HFFc6 (cell line): ENCODE measurements at places on chromosomes 7 and 10.
A peak's percentile ranks its signal among the peaks of the same experiment; 100 is the strongest.

DNA sequence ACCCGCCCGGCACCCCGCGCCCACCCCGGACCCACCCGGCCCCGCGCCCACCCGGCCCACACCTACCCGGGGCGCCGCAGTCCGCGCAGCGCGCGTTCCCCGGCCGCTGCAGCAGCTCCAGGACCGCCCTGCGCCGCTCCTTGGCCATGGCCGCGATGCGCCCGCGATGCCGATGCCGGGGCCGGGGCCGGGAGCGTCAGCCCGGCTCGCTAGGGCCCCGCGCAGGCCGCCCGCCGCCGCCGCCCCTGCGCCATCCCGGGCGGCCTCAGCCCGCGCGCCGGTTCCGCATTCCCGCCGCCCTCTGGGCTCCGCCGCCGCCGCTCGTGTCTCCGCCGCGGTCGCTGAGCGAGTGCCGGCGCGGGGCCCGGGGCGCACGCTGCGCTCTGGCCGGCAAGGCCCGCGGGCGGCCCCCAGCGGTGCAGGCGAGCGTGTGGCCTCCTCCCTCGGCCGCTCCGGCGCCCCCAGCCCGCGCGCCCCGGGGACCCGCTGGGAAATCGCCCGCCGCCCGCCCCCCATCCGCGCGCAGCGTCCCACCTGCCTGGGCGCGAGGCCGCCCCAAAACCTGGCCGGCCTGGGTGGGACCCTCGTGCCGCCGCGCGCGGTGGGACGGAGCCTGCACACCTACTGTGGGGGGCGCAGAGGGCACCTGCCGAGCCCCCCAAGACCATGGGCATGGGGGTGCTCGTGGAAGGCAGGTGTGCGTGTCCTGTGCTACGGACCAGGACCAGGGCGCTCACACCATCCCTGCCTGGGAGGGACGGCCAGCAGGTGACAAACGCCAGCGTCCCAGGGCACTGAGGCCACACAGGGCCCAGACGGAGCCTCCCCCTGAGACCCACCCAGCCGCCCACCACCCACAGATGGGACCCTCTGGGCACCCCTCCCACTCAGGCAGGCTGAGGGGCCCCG is at the start of gene ADAP1:
Gene ADAP1, minus strand, starts transcription at position 351 of the 909 bp plus-strand sequence. Its CDS starts 203 bp downstream, at position 148.
- DNase-seq: no peak
- no peaks in the 10 kb centered on the region for H3K4me1 ChIP-seq

DNA sequence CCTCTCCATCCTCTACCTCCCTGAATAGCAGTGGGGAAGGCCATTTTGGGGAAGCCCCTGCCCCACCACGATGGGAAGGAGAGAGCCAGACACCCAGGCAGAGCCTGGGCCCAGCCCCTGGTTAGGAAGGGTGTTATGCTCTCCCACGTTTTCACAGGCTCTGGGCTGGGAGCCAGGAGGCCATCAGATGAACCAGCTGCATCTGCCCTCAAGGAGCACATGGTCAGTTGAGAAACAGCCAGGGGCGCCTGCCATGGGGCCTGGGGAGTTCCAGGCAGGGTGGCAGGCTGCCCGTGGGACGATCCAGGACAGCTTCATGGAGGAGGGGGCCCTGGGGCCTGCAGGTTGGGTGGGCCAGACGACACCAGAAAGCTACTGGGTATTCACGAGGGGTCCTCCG is 47.5 kb downstream of the CAMK2B start:
- no peak for DNase-seq
- no peak overlapping the region for H3K4me3 ChIP-seq
- peaks cover 15% of the 10 kb centered on the region for H3K27me3 ChIP-seq
- H3K36me3 ChIP-seq: no peaks in the 10 kb centered on the region

GRCh38 chr7:74202841-74203556 is 6.8 kb upstream of the LAT2 start:
- H3K36me3 ChIP-seq: peaks cover 6% of the 10 kb centered on the region
- H3K27ac ChIP-seq: no peak overlapping the region
- no peak overlapping the region for H3K4me3 ChIP-seq
- peaks cover 1% of the 10 kb centered on the region; the same call in 1 of the 2 replicates for H3K27me3 ChIP-seq
- H3K4me1 ChIP-seq: peaks cover 14% of the 10 kb centered on the region
- DNase-seq: peak; percentile 49

- peaks cover 4% of the 10 kb centered on the region; the same call in 1 of the 2 replicates for H3K4me1 ChIP-seq
- peaks cover 8% of the 10 kb centered on the region for H3K27me3 ChIP-seq
- no peak overlapping the region for H3K4me3 ChIP-seq
- no peak for DNase-seq
- peaks cover 22% of the 10 kb centered on the region for H3K36me3 ChIP-seq
- no peak overlapping the region for H3K27ac ChIP-seq
Measured at GRCh38 chr10:76887223-76888010, 750.2 kb downstream of the KCNMA1 start.

- peaks cover 17% of the 10 kb centered on the region for H3K36me3 ChIP-seq
- no peak for DNase-seq
- no peaks in the 10 kb centered on the region for H3K4me1 ChIP-seq
- H3K4me3 ChIP-seq: no peak overlapping the region
- no peak overlapping the region for H3K27ac ChIP-seq
- no peaks in the 10 kb centered on the region; the same call in 1 of the 2 replicates for H3K27me3 ChIP-seq
Measured at GRCh38 chr7:149070372-149071125, 20.0 kb downstream of the ZNF786 start.

DNA sequence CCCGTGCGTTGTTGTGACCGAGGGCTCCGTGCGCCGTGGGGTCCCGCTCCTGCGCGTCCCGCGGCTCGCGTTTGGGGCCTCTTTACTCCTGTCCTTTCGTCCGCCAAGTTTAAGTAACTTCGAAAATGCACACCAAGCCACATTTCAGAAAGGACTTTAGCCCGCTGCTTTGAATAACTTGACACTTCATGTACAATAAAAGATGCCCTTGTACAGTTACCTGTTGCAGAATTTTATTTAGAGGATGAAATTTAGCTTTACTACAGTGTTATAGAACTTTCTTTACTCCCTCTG is 459 bp downstream of the SUGCT start:
- peaks cover 9% of the 10 kb centered on the region for H3K36me3 ChIP-seq
- no peak for DNase-seq
- H3K4me1 ChIP-seq: peaks cover 16% of the 10 kb centered on the region
- no peaks in the 10 kb centered on the region for H3K27me3 ChIP-seq

DNA sequence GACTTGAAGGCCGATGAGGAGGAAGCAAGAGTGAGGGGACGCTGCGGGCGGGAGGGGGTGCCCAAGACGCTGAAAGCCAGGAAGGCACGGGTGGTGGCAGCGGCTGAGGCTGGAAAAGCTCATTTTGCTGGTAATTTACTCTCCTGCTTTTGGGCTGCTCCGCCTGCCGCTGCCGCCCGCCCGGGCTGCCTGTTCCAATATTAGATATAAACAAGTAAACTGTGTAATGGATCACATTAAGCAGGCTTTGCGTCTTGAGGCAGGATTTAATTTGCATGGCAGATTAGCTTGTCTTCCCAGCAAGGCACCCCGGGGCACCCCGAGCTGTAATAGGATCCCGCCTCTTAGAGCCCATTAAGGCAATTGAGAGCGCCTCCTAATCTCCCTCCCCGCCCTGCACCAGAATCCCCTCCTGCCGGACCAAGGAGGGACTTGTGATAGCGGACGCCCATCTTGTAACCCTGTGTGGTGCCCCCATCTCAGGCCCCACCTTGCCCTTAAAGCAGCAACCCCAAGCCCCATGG is 46.1 kb upstream of the SLF2 start:
- peaks cover 44% of the 10 kb centered on the region for H3K27me3 ChIP-seq
- no peak overlapping the region for H3K27ac ChIP-seq
- H3K4me1 ChIP-seq: peaks cover 14% of the 10 kb centered on the region
- DNase-seq: no peak
- H3K36me3 ChIP-seq: no peaks in the 10 kb centered on the region
- H3K4me3 ChIP-seq: peak overlapping the region; percentile 20; the same call in 1 of the 2 replicates

DNA sequence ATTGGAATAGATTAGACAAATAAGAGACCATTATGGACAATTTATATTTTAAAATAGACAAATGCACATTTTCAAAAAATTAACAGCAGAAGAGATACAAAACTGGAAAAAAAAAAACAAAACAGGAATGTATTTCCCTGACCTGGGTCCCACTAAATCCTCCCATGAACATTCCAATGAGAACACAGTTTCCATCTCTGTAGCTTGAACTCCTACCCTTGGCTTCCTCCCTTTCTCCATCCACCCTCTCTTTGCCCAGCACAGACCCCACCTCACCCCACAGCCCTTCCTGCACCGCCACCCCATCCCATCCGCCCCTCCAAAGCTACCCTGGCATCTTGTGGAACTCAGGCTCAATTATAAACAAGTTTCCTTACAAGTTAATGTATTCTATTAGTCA is 71.2 kb upstream of the MPP7 start:
- H3K27ac ChIP-seq: no peak overlapping the region
- H3K27me3 ChIP-seq: peaks cover 19% of the 10 kb centered on the region
- DNase-seq: no peak
- H3K4me1 ChIP-seq: peaks cover 9% of the 10 kb centered on the region

DNA sequence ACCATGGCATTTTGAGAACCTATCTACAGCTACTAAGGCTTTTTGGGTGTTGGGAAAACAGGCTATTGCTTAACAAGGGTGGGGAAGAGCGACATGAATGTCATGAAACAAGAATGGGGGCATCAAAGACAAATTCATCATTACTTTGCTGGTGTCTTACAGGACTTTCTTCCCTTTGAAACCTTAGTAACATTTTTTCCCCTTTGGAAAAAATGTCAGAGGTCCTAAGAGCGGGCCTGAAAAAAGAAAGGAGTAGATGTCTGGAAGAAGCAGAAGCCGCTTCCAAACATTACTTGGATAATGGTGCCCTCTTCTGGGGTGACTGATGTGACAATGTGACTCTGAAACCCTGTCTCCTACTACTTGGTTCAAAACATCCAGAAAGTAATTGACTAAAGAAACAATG is 3.8 kb upstream of the DDX50 start:
- DNase-seq: peak; percentile 69
- no peak overlapping the region for H3K27ac ChIP-seq
- H3K4me1 ChIP-seq: peaks cover 24% of the 10 kb centered on the region
- peaks cover 10% of the 10 kb centered on the region; the same call in 1 of the 2 replicates for H3K27me3 ChIP-seq

GRCh38 chr7:2800931-2801688 is 43.0 kb downstream of the GNA12 start:
- no peak for DNase-seq
- peaks cover 75% of the 10 kb centered on the region for H3K4me1 ChIP-seq
- H3K36me3 ChIP-seq: peaks cover 20% of the 10 kb centered on the region
- peak overlapping the region; percentile 83 for H3K27ac ChIP-seq
- H3K4me3 ChIP-seq: peak overlapping the region; percentile 74
- H3K27me3 ChIP-seq: no peaks in the 10 kb centered on the region

DNA sequence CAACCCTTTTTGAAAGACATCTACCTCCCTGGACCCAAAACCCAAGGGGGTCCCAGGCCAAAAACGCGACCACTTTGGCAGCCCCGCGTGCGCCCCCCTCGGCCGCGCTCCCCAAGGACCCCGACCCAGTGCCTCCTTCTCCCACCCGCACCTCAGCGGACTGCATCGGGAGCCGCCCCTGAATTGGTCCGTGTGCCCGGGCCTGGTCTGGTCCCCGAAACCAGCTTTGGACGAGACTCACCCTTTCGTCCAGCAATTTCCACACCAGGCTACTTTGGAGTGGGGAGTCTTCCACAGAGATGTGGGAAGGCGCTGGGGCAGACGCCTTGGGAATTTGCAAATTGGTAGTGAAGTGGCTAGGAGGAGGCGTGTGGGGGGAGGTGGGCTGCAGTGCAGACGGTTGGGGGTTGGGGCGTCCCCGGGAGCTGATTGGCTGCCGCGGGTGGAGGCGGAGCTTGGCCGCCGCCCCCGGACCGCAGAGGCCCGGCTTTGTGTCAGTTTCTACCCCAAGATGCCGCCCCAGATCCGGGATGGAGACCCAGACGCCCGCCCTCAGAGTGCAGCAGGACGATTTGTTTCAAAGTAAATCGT is 16.9 kb downstream of the TCAF1 start:
- peak overlapping the region; percentile 78 for H3K27ac ChIP-seq
- H3K36me3 ChIP-seq: peaks cover 12% of the 10 kb centered on the region
- H3K4me3 ChIP-seq: peak overlapping the region; percentile 92

DNA sequence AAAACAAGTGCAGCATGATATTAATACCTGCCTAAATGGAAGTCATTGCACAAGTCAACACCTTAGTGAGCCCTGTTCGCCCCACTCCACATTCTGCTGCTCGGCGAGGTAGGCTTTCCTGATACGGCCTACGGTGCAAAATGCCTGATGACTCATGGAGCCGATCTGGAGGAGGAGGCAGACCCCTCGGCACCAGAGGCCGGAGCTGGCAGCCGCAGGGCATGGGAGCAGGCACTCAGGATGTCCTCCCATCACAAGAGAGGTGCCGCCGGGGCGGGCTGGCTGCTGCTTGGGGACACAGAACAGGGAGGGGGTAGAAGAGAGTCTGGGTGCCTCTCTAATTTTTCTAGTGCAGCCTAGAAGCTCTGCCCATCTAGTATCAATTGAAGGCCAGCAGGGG is 418.5 kb upstream of the MGMT start:
- H3K27ac ChIP-seq: no peak overlapping the region; the same call in 1 of the 2 replicates
- no peak overlapping the region; the same call in 1 of the 2 replicates for H3K4me3 ChIP-seq
- DNase-seq: no peak
- H3K36me3 ChIP-seq: peaks cover 4% of the 10 kb centered on the region; the same call in 1 of the 2 replicates

DNA sequence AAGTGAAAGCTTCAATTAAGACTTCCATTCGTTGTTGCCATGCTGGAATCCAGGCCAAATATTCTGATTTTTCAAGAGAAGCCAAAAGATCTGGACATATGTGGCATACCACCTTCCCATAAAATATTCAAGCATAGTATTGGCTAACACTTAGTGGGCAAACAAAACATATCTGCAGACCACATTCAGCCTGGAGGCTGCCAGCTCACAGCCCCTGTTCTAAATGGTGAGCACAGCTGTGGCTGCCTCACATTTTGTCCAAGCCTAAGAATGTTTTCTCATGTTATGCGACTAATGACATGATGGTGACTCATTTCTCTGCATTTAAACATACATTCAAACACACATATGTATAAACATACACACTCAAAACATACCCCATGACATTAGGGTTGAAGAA is 10.6 kb upstream of the CALU start:
- peak overlapping the region; percentile 13; the same call in 1 of the 2 replicates for H3K4me3 ChIP-seq
- H3K4me1 ChIP-seq: peaks cover 8% of the 10 kb centered on the region
- peak; percentile 54 for DNase-seq
- H3K36me3 ChIP-seq: no peaks in the 10 kb centered on the region
- peaks cover 3% of the 10 kb centered on the region; the same call in 1 of the 2 replicates for H3K27me3 ChIP-seq

DNA sequence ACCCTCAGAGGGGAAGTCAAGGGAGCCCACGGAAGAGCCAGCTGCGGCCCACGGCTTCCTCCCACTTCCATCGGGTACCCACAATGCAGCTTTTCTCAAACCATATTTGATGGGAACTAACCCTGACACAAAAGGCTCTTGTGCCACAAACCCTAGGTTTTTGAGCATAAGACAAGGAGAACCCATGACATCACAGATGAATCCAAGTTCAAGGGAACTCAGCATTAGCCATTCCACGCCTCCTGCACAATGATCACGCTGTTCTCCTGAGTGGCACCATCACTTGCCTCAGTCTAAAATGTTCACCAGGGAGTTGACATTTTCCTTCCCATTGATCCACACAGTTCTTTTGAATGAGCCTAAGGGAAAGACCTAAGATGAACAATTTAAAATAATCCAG is 70.4 kb downstream of the ITIH5 start:
- no peaks in the 10 kb centered on the region for H3K4me1 ChIP-seq
- peaks cover under 1% of the 10 kb centered on the region for H3K27me3 ChIP-seq
- H3K4me3 ChIP-seq: no peak overlapping the region
- no peak overlapping the region for H3K27ac ChIP-seq
- H3K36me3 ChIP-seq: no peaks in the 10 kb centered on the region

GRCh38 chr10:10914144-10914543 is 103.5 kb upstream of the CELF2 start:
- peaks cover 22% of the 10 kb centered on the region for H3K4me1 ChIP-seq
- no peak overlapping the region for H3K27ac ChIP-seq
- no peaks in the 10 kb centered on the region for H3K36me3 ChIP-seq
- peaks cover 11% of the 10 kb centered on the region for H3K27me3 ChIP-seq
- no peak for DNase-seq

GRCh38 chr7:85829817-85830432 is 643.1 kb upstream of the SEMA3D start:
- H3K4me3 ChIP-seq: no peak overlapping the region
- H3K36me3 ChIP-seq: no peaks in the 10 kb centered on the region
- no peaks in the 10 kb centered on the region; the same call in 1 of the 2 replicates for H3K27me3 ChIP-seq
- no peak overlapping the region for H3K27ac ChIP-seq
